IMR-90 (cell line): ENCODE measurements at places on chromosomes 12 and 14. TPM values are rescaled to one million over a fixed set of nuclear protein-coding genes. Genes with fewer than 3 reads are reported as not detected.
A peak's percentile ranks its signal among the peaks of the same experiment; 100 is the strongest.

GRCh38 chr12:123057513-123058265 lies 77.2 kb downstream of the ARL6IP4 start:
- DNase-seq = no peak
- H3K4me1 ChIP-seq = peaks cover 19% of the 10 kb centered on the region; the same call in 1 of the 2 replicates
- H3K27me3 ChIP-seq = no peaks in the 10 kb centered on the region
- no peak overlapping the region for H3K27ac ChIP-seq
- H3K36me3 ChIP-seq = no peaks in the 10 kb centered on the region

- no peaks in the 10 kb centered on the region for H3K36me3 ChIP-seq
- H3K27me3 ChIP-seq = no peaks in the 10 kb centered on the region
- no peak for DNase-seq
- H3K4me1 ChIP-seq = no peaks in the 10 kb centered on the region
Observed at GRCh38 chr14:66216763-66217162, 269.4 kb upstream of the CCDC196 start.

DNA sequence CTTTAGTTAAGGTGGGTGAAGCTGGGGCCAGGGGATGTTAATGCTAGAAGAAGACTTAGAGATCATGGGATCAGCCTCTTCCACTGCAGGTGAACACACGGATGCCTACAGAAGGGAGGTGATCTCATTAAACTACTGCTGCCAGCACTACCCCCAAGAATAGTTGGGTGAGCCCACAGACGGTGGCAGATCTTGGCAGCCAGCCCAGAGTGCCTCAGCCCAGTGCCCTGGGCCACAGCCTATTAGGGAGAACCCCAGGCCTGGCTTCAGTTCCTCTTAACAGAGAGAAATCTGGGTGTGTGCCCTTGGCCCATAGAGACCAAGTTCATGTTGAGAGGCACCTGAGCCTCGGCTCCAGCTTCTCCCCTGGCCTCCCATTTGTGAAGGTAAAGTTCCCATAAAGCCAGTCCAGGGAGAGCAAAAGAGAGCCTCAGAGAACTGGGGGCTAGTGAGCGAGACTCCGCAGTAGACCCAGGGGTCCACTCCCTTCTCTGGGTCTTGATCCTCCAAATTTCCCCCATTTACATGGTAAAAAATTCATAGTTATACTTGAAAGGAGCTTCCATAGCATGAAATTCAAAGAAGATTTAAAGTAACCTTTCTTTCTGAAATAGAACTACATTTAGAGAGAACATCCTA lies 125.0 kb upstream of the CCND2 start:
- H3K4me3 ChIP-seq = no peak overlapping the region
- peaks cover 9% of the 10 kb centered on the region for H3K27me3 ChIP-seq
- no peak for DNase-seq

DNA sequence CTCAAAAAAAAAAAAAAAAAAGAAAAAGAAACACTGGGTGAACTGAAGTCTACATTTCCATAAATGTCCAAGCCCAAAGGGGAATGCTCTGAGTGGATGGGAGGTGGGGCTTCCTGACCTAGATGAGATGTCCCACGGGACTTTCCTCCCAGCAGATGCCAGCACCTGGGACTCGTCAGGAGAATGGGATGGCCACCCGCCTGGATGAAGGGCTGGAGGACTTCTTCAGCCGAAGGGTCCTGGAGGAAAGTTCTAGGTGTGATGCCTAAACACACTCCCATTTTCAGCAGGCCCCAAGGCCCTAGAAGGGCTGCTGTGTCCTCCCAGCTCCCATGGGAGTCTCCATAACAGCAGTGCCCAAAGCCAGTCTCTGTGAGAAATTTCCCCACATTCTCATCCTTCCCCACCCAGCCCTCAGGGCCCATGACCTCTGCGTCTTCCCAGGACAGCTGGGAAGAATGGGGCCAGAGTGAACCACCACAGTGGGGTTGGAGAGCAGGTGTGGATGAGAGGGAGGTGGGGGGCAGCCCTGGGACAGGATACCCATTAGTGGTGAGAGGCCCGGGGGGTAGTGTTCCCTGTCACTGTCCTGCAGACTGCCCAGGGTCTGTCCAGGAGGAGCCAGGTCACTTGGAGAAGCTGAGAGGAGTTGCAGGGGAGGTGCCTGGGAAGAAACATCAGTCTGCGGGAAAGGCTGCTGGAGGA lies 7.1 kb upstream of the CPNE6 start:
- no peak overlapping the region for H3K4me3 ChIP-seq
- DNase-seq = no peak
- H3K27ac ChIP-seq = no peak overlapping the region

DNA sequence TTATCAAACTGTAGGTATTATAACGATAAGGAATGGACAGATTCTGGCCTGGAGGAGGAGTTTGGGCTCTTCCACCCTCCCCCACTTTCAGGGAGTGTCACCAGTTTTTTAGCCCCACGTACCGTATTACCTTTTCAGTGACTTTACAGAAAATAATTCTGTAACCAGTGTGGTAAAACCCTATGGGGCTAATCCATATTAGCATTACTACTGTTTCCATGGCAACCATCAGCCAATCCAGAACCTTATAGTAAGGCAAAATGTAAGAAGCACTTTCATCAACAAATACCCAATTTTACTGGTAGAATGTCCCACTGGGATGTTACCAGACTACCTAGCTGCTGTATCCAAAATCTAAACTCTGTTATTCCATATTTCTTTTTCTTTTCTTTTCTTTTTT lies 50.7 kb downstream of the BICDL1 start:
- peaks cover 6% of the 10 kb centered on the region for H3K27me3 ChIP-seq
- H3K4me3 ChIP-seq = no peak overlapping the region
- no peak overlapping the region for H3K27ac ChIP-seq
- no peaks in the 10 kb centered on the region for H3K4me1 ChIP-seq

DNA sequence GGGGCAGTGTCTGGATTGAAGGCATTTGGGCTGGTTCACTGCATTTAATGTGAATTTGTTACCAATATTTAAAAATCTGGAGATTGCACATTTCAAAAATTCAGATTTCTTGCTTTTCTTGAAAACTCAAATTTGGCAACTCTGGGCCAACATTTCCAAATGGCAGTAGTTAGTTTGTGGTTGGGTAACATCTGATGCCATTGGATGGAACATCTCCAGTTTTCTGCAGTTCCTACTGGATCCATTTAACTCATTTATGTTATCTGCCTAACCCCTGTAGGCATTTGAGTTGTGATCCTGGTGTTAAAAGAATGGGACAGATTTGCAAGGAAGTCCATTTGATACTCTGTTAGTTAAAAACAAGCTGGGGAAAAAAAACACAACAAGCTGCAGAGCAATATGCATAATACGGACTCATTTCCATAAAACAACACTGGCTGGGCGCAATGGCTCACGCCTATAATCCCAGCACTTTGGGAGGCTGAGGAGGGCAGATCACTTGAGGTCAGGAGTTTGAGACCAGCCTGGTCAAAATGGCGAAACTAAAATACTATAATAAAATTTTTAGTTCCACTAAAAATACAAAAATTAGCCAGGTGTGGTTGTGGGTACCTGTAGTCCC lies 7.9 kb downstream of the EIF2B2 start:
- peaks cover 3% of the 10 kb centered on the region; the same call in 1 of the 2 replicates for H3K4me1 ChIP-seq
- H3K36me3 ChIP-seq = peaks cover 34% of the 10 kb centered on the region
- no peak for DNase-seq
- no peaks in the 10 kb centered on the region for H3K27me3 ChIP-seq
- H3K27ac ChIP-seq = no peak overlapping the region
- no peak overlapping the region for H3K4me3 ChIP-seq

DNA sequence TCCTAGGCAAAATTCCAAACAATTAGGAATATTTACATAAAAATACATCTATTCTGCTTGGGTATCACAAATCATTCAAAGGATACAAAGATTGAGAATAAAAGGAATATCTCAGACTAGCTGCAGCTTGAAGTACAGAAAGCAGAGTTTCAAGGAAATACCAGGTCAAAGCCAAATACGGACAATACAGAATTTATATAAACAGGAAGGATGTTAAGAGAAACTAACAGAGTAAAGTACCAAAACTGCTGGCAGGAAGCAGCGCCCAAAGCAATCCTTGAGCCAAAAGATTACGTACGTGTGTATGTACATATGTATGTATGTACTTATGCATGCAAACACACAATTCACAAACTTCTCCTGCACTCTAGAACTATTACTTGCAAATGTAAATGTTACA lies 86.6 kb downstream of the PPP1R12A start:
- DNase-seq = peak; percentile 65
- H3K36me3 ChIP-seq = no peaks in the 10 kb centered on the region
- no peak overlapping the region for H3K27ac ChIP-seq
- H3K4me3 ChIP-seq = no peak overlapping the region
- no peaks in the 10 kb centered on the region; the same call in 1 of the 2 replicates for H3K4me1 ChIP-seq
- H3K27me3 ChIP-seq = no peaks in the 10 kb centered on the region

DNA sequence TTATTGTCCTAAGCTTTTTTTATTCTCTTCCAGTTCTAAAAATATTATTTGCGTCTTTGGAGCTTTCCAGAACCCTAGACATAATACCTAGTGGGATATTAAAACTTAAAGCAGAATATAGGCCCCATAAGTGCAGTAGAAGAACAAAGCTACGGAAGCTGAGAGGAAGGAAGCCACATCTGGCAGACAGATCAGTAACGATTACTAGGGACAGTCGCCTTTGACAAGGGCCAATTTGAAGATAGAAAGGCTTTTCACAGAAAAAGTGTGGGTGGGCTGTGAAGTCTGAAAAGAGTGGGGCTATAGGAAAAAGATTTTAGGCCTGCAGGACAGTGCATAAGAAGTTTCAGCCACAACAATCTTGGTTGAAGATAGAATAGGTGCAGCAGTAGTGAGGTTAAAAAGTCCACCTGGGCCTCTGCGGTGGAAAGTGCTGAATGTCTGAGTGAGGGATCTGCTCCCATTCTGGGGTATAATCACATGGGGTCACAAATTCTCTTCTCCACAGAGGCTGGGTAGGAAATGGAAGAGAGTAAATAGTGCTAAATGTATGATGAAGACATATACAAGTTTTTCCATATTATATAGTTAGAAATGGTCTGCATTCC lies 114.5 kb downstream of the CMAS start:
- no peak for DNase-seq
- H3K27me3 ChIP-seq = no peaks in the 10 kb centered on the region
- H3K27ac ChIP-seq = no peak overlapping the region
- no peaks in the 10 kb centered on the region for H3K36me3 ChIP-seq

DNA sequence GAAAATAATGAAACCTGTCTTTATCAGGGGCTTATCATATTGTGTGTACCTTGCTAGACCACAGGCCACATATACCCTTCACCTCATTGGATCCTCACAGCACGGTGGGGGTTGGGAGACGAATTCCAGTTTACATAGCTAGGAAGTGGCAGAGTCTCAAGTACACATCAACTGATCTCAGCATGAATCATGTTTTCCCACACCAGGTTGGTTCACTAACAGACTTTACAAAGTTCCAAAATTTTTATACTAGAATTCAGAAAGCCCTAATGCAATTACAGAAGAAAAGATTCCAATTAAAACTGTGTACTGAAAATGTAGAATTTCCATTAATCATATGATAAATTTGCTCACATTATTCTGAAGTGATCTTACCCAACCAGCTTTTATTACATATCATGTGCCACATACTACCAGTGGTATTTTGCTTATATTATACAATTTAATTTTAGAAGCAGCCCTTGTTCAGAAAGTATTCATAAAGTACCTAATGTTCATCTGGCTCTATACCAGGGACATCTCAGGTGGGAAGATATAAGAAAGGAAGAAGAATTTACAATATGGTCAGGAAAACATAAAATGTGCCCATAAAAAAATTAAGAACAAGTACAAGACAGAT lies 196.2 kb downstream of the ITPR2 start:
- peaks cover 5% of the 10 kb centered on the region for H3K4me1 ChIP-seq
- no peaks in the 10 kb centered on the region for H3K36me3 ChIP-seq
- H3K27me3 ChIP-seq = no peaks in the 10 kb centered on the region
- DNase-seq = peak; percentile 74
- no peak overlapping the region for H3K4me3 ChIP-seq

Gene TPH2
- not detected in 2 replicates for total RNA-seq

Gene MFAP5
- 0.56 and 0.90 TPM in 2 replicates for total RNA-seq

Gene TAS2R42
- total RNA-seq = not detected in 2 replicates

Gene GLT8D2
- total RNA-seq = 30.8 and 33.5 TPM in 2 replicates

Gene GNS
- total RNA-seq = 66.4 and 80.7 TPM in 2 replicates

Gene PAPLN
- 0.28 and 0.36 TPM in 2 replicates for total RNA-seq
